AML-193 (cell line): ENCODE measurements at places on chromosomes 6 and 20.

DNA sequence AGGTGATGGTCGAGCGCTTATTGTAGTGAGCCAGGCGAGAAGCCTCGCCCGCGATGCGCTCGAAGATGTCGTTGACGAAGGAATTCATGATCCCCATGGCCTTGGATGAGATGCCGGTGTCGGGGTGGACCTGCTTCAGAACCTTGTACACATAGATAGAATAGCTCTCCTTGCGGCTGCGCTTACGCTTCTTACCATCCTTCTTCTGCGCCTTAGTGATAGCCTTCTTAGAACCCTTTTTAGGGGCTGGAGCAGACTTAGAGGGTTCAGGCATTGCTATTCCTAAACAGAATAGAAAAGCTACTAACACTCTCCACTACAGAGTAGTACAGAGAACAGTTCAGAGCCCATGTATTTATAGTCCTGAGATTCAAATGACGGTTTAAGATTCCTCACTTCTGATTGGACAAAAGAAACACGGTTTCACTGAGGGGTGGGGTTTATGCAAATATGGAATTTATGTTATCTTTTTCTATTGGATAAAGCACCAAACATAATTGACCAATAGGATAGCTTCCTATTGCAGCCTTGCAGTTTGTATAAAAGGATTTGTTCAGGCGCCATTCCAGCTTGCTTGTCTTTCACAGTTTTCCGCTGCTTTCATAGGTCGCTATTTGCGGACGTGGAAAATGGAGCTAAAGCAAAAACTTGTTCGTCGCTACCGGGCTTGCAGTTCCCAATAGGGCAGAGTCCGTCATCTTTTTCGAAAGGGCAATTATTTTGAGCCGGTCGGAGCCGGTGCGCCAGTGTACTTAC lies 43.7 kb upstream of the HFE start:
- peak; percentile 66 for DNase-seq

DNA sequence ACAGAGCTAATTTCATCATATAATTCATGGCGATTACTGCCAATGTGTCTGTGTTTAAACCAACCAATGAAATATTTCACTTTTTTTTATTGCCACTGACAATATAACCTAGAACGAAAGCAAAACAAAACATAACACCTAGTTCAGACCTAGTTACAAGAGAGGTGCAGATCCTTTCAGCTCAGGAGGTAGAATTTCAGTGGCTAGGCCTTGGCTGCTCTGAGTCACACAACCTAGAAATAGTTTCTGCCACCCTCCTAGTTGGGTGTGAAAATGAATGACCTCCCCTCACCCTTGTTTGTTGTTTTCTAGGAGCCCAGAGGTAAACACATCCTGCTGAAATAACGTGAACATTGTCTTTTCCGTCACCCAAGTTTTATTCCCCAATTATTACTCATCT lies 356.3 kb downstream of the HTR1B start:
- no peak for DNase-seq

DNA sequence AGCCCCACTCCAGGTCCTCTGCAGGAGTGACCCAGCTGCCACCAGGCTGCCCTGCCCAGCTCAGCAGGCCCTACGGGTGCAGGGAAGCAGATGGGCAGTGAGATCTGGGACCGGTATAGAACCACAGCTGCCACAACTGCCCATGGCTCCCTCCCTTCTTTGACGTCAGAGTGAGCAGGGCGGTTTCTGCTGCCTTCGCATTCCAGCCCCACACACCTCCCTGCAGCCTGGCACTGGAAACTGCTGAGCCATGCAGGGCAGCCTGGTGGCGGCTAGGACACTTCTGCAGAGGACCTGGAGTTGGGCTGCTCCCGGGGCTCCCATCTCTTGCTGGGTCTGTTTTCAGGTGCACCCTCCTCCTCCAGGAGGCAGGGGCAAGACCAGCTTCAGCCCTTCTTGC lies 101.6 kb upstream of the CD93 start:
- DNase-seq: no peak

GRCh38 chr6:16619777-16620176 lies 141.5 kb downstream of the ATXN1 start:
- no peak for DNase-seq

- no peak for DNase-seq
Observed at GRCh38 chr6:157058574-157058973, 264.7 kb downstream of the TMEM242 start.

GRCh38 chr6:33008944-33009861 lies at the start of gene HLA-DOA:
TSS of gene HLA-DOA (minus strand) at chr6:33009591.
- no peak for DNase-seq

- no peak for DNase-seq
Observed at GRCh38 chr20:5808901-5809300, 58.7 kb downstream of the SHLD1 start.

DNA sequence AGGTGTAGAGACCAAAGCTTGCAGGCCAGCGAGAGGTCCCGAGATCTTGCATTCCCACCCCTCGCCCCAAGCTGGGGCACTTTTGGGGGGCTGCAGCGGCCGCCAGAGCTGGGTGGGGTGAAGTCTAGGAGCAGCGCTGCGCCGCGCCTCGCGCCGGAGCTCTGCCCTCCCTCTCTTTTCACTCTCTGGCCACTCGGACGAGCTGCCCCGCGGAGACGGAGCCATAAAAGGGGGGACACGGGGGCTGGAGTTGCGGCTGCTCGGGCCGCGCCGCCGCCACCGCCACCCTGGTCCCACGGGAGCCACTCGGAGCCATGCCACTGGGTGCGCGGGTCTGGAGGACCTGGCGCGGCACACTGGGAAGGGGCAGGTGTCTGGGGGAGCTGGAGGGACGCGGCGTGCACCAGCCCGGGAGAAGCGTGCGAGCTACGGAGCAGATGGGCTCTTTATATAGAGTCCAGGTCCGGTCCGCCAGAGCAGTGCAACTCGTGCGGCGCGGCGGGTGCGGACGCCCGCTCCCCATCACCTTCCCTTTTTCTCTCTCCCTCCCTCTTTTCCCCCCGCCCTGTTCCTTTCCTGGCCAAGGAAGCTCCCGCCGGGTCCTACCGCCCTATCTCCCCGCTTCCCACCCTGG lies 687 bp upstream of the HTR1B start:
- no peak for DNase-seq

DNA sequence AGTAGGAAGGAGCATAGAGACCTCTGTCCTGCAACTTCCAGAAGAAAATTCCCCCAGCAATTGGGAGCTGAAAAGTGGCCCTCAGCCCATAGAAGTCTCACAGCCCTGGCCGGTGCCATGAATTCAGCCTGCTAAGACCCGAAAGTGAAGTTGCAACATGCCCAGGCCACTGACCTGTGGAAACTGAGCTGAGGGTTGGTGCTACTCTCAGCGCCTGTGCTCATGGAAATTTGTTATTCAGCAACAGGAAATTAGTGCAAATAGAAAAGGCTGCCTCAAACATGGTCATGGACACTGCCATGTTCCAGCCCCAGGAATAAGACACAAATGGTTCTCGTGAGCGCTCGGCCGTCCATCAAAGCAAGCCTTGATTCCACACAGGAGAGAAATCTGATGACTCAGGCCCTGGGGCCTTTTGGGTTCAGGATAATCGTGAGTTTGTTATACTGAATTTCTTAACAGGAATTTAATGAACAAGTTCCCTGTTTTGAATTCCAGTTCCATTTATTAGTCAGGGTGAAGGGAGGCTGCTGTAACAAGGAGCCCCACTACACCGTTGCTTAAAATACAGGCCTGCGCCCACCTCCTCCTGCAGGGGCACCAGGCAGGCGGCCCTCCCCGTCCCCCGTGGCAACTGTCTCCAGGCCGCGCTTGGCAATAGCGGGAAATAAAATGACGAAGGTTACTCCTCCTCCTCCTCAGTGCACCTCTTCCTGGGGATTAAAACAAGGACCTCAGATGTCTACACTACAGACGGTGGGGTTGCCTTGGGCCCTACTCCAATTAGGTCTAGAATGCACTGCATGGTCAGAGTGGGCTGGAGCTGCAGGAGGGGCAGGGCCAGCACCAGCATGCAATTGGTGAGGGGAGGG lies 152.9 kb downstream of the ERMARD start:
- no peak for DNase-seq

DNA sequence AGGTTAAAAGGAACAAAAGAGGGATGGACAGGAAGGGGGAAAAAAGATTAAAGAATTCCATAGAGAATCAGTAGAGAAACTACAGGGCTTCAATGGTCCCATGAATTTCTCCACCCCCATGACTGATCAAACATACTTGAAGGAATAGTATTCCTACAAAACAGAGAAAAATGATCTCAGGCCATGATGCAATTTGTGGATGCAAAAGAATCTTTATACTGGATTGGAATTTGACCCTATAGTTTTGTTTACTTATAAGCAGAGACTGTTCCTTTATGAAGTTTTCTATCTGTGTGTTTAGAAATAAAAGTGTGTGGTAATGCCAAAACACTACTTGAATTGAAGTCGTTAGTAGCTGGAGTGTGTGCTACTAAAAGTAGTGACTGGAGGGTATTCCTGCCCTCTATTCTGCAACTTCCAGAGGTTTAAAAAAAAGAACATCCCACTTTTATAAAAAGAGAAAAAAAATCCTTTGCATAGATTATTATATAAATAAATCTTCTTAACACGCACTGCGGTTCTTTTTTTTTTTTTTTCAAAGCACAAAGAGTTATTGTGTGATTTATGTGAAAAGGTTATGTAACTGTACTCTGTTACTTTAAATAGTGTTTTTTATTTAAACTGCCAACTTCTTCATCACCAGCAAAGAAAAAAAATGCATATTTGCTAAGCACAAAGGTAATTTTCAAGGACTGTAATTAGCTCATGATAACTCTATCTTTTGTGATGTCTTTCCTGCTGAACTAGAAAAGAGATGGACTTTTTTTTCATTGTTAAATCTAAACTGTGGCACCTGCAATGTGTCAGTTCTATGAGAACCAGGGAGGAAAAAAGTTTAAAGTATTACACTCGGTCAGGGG lies 214.5 kb upstream of the CITED2 start:
- no peak for DNase-seq

GRCh38 chr6:91114123-91114708 lies 527.3 kb upstream of the MAP3K7 start:
- DNase-seq: no peak

DNA sequence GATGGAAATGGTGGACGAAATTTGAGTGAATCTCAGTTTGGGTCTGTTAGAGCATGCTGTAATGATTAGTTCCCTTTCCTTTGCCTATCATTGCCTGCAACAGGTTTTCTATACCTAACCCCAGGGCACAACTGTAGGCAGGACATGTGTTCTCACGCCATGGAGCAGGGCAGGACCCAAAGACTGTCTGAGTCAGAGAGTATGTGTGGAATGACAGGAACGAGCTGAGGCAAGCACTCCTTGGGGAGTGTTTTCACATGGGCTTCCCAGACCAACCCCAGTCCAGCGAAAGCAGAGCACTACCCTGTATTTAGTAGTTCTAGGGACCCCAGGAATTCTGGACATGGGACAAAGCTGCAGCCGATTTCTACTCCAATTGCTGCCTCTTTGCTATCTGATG lies 234.2 kb downstream of the HACE1 start:
- no peak for DNase-seq

DNA sequence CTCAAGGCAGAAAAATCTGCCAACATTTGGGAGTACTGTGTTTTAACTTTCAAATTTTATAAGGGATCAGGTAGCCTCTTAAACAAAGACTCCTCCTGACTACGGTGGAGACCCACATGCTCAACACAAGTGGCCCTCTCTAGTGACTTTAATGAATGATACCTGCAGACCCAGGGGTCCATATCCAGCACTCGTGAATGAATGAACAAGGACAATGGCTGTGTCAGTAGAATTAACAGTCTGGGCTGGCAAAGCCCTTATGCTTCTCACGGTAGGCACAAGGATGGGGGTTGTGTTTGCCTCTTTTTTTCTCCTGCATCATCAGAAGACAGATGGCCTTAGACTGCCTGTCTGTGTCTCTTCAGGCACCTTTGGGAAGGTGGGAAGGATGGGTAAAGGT lies 112.6 kb upstream of the TRAF3IP2 start:
- DNase-seq: no peak

DNA sequence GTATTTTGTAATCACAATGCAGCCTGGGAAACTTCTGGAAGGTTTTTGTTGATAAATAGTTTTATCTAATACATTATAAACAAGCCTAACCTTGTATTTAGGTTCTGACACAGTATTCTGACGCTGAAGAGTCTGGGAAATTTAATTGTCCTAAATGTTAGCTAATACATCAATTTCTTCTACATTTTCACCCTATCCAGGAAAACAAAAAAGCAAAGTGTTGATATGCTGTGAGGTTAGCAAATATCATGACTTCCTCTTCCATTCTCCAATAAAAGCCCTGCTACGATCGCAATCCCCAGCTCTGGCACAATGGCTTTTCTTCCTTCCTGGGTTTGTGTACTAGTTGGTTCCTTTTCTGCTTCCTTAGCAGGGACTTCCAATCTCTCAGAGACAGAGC lies at the start of gene C6orf58:
C6orf58 (plus strand) TSS at position 301 of the 400 bp plus-strand sequence; CDS start at position 313, 12 bp downstream.
- peak; percentile 31 for DNase-seq

GRCh38 chr20:24339210-24339641 lies 130.2 kb upstream of the SYNDIG1 start:
- DNase-seq: no peak

- no peak for DNase-seq
Observed at GRCh38 chr20:16395366-16395765, 177.9 kb downstream of the KIF16B start.

- DNase-seq: no peak
Observed at GRCh38 chr6:149306967-149307366, 10.5 kb upstream of the TAB2 start.

- DNase-seq: peak; percentile 92
Observed at GRCh38 chr6:129686941-129687627, 22.9 kb downstream of the ARHGAP18 start.

GRCh38 chr6:2949536-2950083 lies 21.8 kb downstream of the SERPINB6 start:
- no peak for DNase-seq

- DNase-seq: no peak
Observed at GRCh38 chr6:93433592-93433991, 14.2 kb upstream of the EPHA7 start.

GRCh38 chr20:13678944-13679343 lies 40.2 kb upstream of the TASP1 start:
- no peak for DNase-seq

GRCh38 chr6:152232501-152233151 lies 404.5 kb downstream of the SYNE1 start:
- no peak for DNase-seq

DNA sequence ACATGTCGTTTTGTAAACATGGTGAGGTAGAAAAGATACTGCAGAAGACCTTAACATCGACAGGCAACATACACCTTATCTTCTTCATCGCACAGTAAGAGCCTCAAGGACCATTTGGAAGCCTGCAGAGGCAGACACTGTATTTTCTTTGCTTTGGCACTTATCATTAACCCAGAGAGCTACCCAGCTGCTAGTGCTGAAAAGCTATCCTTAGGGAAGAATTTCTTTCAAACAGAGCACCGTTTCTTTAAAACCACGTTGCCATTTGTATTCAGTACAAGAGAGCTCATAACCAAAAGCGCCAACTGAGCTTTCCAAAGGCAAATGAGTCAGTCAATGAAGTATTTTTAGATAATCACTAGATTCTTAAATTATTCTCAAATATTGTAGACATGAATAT lies 306.6 kb downstream of the EPM2A start:
- no peak for DNase-seq

GRCh38 chr20:39090906-39091305 lies 128.8 kb downstream of the DHX35 start:
- DNase-seq: no peak

DNA sequence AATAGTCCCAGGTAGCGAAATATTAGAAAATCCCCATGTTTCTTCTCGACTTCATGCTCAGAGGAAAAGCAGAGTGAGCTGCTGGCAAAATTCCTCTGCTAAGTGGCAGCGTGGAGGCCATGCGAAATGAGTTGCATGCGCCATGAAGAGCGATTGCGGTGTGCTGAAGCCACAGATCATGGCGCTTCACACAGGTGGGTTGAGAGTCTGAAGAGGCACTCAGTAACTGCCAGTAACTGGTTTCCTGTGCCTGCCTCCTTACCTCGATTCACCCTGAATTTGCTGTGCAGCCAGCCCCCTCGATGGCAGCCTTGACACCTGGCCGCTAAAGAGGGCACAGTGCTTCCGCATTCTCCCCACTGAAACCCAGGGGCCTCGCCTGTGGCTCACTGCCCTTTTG lies 301.5 kb downstream of the NRN1 start:
- DNase-seq: no peak
